Suppressor macrophage treated with lipopolysaccharide for 4 hours (primary cell): ENCODE measurements at places on chromosomes 13 and 19.

- DNase-seq = peak; percentile 64
These were observed 30.1 kb downstream of the SCEL start for GRCh38 chr13:77565635-77566034.

GRCh38 chr19:40091205-40092129, 724 bp upstream of the ZNF780A start:
- peak; percentile 4 for DNase-seq

- DNase-seq = peak; percentile 76
These were observed 9.8 kb upstream of the CIRBP start for GRCh38 chr19:1259206-1259875.

DNA sequence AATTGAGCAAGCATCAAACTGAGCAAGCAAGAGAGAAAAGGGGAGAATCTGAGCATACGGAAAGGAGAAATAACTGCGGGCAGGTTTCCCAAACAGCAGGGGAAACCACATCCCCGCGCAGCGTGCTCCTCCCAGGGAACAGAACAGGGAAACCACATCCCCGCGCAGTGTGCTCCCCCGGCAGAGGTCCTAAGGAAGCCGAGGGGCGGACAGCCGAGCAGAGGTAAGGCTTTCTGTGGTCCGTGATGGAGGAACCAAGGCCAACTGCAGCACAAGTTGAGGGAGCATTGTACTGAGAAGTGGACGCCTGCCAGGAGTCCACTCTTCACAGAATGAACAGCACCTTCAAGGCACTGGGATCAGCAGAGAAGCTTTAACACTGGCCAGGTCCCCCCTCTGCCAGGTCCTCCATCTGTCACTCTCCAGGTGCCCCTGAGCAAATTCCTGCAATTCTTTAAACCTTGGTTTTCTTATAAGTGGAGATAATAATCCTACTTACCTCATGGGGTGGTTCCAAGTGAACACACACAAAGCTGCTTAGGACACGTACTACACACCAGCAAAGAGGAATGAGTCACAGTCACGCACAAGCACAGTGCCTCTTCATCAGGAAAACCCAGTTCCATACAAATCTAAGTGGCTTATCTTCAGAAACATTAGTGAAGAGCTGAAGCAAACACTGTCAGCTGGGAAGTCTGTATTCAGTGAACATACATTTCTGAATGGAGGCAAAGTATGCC, 23.0 kb upstream of the LAMP1 start:
- DNase-seq = peak; percentile 91

GRCh38 chr19:55116232-55116858, 1.1 kb downstream of the PPP1R12C start:
- DNase-seq = peak; percentile 71

DNA sequence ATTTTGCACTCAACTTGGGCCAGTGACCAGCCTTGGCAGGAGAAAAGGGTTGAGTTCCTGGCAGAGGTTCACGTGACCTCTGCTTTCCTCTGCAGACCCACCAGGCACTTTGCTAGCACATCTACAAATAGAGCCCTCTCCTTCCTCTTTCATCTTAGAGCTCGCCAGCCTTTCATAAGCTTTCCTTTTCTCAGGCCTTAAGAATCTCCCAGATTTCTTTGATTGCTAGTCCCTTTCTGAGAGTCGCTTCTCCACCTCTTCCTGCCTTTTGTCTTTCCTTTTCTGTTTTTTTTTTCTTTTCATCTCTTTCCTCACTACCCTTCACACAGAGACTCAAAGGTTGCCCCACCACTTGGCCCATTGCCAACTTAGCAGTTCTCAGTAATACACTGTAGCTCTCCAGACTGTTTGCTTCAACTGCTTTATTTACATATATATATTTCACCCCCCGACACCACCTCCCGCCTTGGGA, 375.7 kb upstream of the SPRY2 start:
- peak; percentile 19 for DNase-seq

- no peak for DNase-seq
These were observed 862.6 kb downstream of the DIAPH3 start for GRCh38 chr13:59301174-59301567.

DNA sequence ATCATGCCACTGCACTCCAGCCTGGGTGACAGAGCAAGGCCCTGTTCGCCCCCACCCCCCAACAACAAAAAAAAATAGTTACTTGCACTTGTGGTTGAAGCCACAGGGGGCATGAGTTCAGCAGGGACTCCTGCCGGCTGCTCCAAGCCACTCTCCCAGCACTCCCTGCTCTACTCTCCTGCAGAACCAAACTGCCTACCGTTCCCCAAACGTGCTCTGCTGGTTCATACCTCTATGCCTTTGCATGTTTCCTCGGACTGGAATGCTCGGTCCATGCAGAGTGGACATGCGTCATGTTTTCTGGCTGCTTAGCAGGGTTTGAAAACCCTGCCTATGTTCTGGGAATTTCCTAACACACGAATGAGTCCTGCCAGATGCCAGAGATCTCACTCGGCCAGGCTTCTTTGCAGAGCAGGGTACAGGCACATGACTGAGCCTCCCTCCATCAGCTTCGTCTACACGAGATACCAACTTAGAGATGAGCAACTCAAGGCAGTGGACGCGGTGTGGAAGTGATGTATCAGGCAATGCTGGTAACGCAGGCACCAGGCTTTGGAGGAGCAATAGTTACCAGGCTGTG, 8.5 kb upstream of the SLC25A15 start:
- no peak for DNase-seq

GRCh38 chr19:39474139-39474620, 6.5 kb upstream of the TIMM50 start:
- DNase-seq = peak; percentile 58

DNA sequence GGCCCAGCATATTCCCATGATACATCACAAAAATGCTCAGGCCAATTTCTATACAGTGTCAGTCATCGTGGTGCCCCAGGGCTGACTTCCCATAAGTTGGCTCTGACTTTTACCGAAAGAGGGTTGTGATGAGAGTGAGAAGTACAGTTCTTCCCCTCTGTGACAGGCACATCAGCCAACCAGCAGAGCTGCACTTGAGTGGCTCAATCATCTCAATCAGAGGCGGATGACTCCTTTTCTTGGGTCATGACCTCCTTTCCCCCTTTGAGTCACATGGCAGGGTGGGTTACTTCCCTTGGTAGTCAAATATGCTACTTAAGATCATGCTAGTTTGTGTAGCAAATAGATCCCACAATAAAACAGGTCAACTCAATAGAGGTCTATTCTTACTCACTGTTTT, 6.9 kb upstream of the AMER2 start:
- DNase-seq = peak; percentile 8

DNA sequence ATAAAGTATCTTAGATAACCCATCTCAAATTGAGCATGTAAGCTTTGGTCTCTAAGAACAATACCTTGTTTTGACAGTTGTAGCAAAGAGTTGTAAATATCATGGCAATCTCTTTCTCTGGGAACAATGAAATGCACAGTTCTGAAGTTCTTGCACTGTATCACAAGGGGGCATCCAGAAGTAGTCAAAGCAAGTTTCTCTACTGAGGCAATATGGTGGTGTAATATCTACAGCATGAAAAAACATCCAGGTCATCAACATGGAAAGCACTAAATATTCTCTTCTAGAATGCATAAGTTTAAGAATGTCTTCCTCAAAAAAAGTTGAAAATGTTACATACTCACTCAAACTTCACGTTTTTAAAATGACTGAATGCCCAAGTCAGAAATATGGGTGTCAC, 19.6 kb downstream of the MTMR6 start:
- peak; percentile 50 for DNase-seq

GRCh38 chr13:101654883-101655282, 202.4 kb downstream of the ITGBL1 start:
- DNase-seq = no peak

- no peak for DNase-seq
These were observed 1730.2 kb downstream of the OLFM4 start for GRCh38 chr13:54758795-54759194.

- no peak for DNase-seq
These were observed 117.7 kb upstream of the CACNA1A start for GRCh38 chr19:13623716-13624710.

- no peak for DNase-seq
These were observed 23.2 kb downstream of the ZMYM2 start for GRCh38 chr13:19981685-19982238.

DNA sequence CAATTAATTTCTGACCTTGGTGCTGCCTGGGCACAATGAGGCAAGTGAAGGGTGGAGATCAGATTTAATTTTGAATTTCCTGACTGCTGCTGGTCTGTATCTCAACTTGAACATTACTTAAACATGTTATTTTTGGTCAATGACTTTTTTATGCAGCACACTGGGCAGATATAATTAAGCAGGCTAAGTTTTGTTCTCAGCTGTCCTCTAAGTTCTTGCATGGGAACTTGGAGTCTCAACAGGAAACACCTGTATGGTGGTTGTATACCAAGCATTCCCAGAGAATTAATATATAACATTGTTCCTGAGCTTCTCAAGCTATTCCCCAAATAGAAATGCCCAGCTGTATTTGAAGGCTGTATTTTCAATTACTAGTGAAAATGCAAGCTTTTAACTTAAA, 113.5 kb upstream of the EDNRB start:
- no peak for DNase-seq

DNA sequence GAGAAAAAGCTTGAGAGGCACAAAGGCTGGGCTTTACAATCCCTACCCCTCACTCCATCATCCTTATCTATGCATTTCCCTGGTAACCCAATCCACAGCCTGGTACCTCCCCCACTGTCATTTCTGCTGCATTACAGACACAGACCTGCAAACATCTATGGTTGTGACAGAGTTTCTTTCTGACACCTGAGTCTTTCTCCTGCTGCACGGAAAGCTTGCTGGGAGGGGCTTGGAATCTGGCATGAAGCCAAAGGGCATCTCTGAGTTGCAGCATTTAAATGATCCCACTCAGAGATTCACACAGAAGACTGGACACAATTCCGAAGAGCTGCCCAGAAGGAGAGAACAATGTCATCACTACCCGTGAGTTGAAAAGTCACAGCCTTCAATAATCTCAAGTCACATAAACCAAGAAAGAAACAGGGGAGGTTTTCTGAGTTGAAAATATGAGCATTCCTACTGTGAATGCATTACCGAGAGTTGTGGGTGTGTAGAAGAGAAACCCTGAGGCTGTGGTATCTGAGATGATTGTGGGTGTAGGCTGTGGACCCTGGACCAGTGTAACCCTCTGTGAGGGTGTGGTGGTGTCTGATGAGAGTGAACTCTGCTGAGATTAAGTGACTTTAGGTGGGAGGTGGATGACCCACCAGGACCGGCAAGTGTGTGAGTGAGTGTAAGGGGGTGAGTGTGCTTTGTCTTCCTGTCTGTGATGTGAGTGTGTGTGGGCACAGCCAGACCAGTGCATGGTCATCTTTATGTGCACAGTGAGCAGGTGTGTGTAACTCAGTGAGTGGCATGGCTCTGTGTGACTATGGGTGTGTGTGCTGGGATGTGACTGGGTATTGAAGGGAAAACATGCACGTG, at the start of gene LGALS14:
TSS of gene LGALS14 (plus strand) at position 301 of the 864 bp plus-strand sequence. CDS start at position 349, 48 bp downstream.
- no peak for DNase-seq

GRCh38 chr13:40288259-40288658, 378.2 kb downstream of the FOXO1 start:
- DNase-seq = no peak

DNA sequence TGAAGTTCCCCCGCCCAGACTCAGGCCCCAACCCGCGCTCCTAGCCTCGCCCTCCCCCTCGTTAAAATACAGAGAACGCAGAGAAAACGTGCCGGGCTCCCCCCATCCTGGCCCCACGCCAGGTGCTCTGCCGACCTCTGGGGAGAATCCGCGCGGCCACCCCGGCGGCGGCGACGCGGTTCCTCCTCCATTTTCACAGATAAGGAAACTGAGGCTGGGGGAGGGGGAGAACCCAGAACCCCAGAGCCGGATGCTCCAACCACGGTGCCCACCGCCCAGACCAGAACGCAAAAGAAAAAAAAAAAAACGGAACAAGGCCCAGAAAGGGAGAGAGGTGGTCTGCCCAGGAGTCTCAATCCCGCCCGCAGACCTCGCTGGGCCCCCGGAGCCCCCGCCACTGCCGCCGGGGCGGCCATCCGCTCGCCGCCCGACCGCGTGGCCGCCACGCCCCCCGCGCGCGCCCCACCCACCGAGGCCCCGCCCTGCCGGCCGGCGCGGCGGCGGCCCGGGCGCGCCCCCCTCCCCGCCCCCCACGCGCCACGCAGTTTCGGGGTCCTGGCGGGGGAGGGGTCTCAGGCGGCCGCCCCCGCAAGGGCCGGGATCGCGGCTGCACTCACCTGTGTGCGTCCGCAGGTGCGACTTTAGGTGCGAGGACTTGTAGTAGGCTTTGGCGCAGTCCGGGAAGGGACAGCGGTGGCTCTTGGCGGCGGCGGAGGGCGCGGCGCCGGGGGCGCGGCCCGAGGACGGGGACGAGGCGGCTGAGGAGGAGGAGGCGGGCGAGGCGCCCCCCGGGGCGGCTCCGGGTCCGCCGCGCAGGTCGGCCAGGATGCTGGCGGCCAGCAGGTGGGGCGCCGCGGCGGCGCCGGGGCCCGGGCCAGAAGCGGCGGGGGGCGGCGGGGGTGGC, 703 bp downstream of the KLF16 start:
- peak; percentile 54 for DNase-seq

DNA sequence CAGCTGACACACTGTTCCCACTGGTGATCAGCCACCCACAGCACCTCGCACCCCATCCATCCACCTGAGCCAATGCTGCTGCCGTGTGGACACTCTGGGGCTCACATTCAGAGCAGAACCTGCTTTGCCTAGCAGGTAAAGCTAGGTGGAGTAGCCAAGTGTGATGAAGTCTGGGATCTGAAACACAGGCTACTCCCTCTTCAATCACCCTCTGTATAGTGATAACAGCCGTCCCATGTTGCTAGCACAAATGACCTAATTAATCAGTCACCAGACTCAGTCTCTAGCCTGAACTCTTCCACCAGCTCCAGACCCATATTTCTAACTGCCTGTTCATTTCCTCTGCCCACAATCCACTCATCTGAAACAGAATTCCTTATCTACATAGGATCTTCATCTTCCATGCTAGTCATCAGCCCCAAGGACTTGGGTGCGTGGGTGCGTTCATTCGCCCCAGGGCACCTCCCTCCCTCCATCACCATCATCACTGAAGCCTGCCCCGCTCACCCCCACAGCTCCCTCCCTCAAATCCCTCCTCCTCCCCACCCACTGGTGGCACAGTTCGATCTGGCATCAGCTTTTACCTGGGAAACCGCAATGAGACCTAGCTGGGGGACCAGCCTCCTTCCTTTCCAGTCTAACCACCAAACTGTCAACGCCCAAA, 19.8 kb downstream of the STK24 start:
- DNase-seq = no peak

GRCh38 chr13:113468472-113469201, 15.3 kb upstream of the ADPRHL1 start:
- no peak for DNase-seq

- no peak for DNase-seq
These were observed 918 bp upstream of the PSPN start for GRCh38 chr19:6376512-6377190.
